Activated CD4-positive, alpha-beta memory T cell treated with anti-CD3 and anti-CD28 coated beads, Interleukin-2, amount 10 ng/mL, durations not matched to agents 7 days and 5 days (primary cell): ENCODE measurements at places on chromosomes 12 and 14. TPM values are rescaled to one million over a fixed set of nuclear protein-coding genes. Genes with fewer than 3 reads are reported as not detected.

KRT77 gene
- not detected for total RNA-seq

PLEKHD1 gene
- 0.15 TPM for total RNA-seq

PDE3A gene
- total RNA-seq = not detected

SERPINA6 gene
- total RNA-seq = not detected

TSPAN19 gene
- total RNA-seq = not detected

RASAL1 gene
- total RNA-seq = 0.10 TPM

TCP11L2 gene
- total RNA-seq = 25.1 TPM

GALNT6 gene
- 17.8 TPM for total RNA-seq

CALCOCO1 gene
- 80.5 TPM for total RNA-seq

SERPINA10 gene
- total RNA-seq = not detected

SDR39U1 gene
- total RNA-seq = 41.6 TPM

BEGAIN gene
- 3.1 TPM for total RNA-seq

PRPF40B gene
- 8.7 TPM for total RNA-seq

SLC7A8 gene
- total RNA-seq = 0.93 TPM

KRT79 gene
- total RNA-seq = not detected

ASCL1 gene
- total RNA-seq = not detected
